ENCODE measurements at places on chromosomes 3 and 15. TPM values are rescaled to one million over a fixed set of nuclear protein-coding genes. Genes with fewer than 3 reads are reported as not detected.

SCG3 gene
- not detected for total RNA-seq

SLC12A1 gene
- not detected for total RNA-seq

SLC22A13 gene
- under 0.01 TPM for total RNA-seq

GOLGA8J gene
- not detected for total RNA-seq

GOLGA6L4 gene
- total RNA-seq, result 2.0 TPM

Measured in vein endothelial cell (primary cell).